ENCODE measurements at places on chromosomes 7 and 10.

- no peak for DNase-seq
These were observed 62.6 kb upstream of the SEMA3C start for GRCh38 chr7:80981405-80981804.

DNA sequence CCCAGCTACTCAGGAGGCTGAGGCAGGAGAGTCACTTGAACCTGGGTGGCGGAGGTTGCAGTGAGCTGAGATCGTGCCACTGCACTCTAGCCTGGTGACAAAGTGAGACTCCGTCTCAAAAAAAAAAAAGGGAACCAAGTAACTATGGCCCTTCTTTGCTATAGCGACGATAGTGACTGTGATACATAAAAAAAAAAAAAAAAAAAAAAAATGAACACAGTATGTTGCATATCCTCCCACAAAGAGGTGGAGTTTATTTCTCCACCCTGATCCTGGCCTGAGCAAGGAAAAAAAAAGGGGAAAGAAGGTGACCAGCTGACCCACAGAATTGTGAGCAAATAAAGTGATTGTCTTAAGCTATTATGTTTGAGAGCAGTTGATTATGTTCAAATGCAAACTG is 42.3 kb upstream of the STEAP1B start:
- no peak for DNase-seq

DNA sequence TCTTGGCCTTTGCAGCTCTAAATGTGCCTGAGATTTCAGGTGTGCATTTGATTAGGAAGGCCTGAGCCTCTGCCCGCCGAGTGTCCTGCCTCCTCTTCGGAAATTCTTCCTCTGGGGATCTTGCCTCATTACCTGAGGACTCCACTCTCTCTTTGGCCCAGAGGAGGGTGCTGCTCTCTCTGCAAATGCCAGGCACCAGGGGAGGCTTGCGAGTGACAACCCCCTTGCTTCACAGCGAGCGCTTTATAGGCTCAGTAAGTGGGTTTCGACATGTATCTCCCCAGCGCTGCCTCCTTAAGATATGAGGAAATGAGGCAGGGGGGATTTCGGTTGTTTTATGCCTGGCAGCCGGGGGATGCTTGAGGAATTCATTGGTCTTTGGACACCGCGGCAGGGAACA is 423.9 kb downstream of the GLRX3 start:
- no peak for DNase-seq

DNA sequence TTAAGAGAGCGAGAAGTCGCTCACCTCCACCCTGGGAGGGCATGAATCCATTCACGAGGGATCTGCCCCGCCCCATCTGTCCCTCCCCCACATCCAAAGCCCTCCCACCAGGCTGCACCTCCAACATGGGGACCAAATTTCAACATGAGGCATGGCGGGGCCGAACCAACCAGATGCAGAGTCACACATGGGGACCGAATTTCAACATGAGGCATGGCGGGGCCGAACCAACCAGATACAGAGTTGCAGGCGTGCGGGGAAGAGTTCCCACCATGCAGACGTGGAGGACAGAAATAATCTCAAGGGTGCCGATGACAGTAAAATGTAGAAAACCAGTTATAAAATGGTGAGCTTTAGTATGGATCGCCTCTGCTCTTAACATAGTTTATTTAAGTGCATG is 564.4 kb downstream of the DNAJB6 start:
- DNase-seq, result no peak

DNA sequence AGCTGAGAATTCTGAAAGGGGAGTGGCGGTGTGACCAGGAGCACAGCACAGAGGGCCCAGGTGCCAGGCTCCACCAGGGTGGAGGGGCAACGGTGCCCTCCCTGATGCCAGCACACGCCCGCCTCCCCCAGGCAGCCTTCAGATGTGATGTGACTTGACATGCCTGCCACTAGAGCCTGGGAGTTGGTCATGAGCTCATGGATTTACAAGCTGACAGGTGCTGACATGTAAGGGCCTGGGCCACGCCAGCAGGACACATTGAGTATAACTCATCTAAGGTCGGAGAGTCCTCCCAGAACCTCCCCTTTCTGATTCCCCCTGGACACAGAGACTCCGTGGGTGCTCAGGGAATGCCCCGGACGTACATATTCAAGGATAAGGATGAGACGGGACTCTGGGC is 74.2 kb downstream of the LSM5 start:
- no peak for DNase-seq

DNA sequence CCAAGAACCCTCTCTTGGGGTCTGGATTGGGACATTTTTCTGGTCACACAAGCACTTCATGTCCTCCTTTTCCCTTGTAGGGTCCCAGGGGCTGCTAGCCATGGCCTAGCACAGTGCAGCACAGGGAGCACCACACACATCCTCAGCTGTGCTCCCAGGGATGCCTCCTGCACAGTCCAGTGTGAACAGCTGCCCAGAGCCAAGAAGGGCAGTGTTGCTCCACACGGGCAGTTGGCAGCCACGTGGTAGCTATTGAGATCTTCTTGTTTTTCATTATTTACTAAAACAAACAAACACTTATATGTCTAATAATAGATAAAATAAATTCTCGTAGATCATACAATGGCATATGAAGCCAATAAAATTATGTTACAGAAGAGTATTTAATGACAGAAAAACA is 13.9 kb upstream of the LANCL2 start:
- no peak for DNase-seq

GRCh38 chr7:131057015-131057793 is 270.5 kb upstream of the MKLN1 start:
- no peak for DNase-seq

Data from stimulated activated CD8-positive, alpha-beta memory T cell treated with anti-CD3 and anti-CD28 coated beads, Interleukin-15, amount 100 ng/mL, for 48 hours (primary cell).